Lower lobe of right lung (tissue), 2 donors: ENCODE measurements at places on chromosomes 2 and 18. TPM values are rescaled to one million over a fixed set of nuclear protein-coding genes. Genes with fewer than 3 reads are reported as not detected.

DNA sequence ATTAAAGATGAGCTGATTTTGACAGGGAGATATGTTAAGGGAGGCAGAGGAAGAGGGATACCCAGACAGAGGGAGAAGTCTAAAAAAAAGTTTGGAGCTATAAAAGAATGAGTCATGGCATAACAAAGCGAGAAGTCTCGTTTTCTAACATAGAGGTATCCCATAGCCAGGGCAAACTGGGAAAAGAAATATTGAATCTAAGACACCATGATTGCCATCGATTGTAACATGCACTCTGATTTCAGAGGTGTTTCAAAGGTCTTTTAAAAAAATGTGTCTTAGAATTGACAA is 110.7 kb downstream of the MDH1 start:
- DNase-seq: no peak

- DNase-seq: no peak
Observed at GRCh38 chr18:7848054-7848412, 280.9 kb downstream of the PTPRM start.

DNA sequence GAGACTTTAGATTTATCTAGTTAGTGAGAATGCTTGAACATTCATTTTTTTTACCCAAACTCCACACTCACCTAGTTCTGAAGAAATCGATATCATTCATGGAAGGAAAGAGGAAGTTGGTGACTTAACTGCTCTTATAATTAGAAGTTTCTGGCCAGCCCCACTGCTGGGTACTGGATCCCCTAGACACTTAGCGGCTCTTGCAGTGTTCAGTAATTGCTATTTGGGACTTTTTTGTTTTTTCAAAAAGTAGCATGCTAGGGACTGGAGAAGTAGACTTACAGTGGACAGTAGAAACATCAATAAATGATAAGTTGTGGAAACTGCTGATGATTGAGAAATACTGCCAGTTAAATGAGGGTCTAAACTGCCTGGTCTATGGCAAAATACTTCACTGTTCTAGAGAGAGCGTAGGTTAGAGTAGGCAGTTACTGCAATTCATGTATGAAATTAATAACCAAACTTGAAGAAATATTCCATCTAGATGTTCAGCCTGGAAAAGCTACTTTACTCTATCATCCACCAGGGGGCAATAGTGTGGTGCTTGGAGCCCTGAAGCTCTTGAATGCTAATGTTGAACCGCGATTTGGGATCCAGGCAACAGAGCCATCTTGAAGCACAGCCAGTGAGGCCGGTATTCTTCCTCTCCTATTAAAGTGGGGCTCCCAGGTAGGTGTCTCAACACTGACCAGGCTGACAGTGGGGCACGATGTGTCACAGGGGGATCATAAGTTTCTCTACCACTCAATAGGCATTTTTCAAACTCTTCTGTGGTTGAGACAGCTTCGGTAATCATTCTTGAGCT is 146.1 kb upstream of the SESTD1 start:
- DNase-seq: no peak

DNA sequence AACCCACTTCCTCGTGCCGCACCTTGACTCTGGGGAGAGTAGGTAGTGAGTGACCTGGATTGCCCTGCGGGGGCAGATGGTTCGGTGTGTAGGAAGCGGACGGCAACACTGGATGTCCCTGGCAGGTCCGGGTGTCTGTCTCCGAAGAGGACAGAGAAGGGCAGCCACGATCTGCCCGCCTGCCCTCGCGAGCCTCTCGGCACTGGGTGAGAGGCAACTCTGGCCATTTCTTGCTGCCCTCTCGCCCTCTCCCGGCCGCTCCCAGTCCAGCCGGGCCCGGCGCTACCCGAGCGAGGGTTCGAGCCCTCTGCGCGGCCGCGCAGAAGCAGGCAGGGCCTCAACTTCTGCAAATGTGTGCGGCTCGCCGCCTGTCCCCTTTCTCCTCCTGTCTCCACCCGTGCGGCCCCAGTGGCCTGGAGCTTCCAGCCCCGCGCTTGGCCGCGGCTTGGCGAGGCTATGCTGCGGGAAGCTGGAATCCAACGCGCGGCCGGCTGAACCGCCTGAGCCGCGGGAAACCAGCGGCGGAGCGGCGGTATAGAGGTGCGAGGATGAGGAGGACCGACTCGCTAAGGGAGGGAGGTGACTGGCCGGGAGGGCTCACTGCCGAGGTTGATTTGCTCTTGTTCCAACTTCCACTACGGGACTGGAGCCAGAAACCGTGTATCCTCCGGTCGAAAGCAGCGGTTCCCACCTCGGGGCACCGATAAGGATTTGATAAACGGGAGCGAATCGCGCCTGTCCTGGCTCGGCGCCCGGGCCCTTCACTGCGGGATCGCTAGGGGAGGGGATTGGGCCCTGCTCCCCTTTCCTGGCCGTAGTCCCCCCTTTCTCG is 1.5 kb downstream of the EPAS1 start:
- peak; percentile 78 for DNase-seq

- DNase-seq: no peak
Observed at GRCh38 chr2:113216891-113217454, 43.2 kb downstream of the PSD4 start.

GRCh38 chr2:64289251-64289650 is 145.0 kb upstream of the PELI1 start:
- DNase-seq: no peak

DNA sequence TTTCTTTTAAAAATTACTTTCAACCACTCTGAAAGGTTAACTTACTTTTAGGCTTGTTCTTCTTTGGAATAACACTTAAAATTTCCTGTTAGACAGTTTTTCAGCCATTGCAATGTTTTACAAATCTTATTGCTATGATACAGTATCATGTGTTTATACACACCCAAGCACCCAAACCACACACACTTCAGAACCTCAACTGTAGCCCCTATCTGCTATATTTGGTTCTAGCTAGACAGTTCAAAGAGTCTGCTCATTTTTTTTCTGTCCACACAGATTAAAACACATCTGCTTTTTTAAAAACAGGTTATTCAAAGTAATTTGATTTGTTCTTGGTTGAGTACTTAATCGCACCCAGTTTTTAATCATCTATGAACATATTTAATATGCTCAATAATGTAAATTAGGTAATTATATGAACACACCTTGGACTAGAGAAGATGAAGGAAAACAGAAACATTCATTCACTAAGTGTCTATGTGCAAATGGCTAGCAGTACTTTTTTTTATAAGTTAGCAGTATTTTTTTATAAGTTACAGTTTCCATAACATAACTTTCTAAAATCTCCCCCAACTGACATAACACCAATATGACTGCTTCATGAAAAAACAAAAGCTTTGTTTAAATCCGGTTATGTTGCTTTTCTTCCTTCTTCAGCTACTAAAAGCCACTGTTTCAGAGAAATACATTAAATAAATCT is 17.6 kb downstream of the FBXO11 start:
- DNase-seq: no peak

DNA sequence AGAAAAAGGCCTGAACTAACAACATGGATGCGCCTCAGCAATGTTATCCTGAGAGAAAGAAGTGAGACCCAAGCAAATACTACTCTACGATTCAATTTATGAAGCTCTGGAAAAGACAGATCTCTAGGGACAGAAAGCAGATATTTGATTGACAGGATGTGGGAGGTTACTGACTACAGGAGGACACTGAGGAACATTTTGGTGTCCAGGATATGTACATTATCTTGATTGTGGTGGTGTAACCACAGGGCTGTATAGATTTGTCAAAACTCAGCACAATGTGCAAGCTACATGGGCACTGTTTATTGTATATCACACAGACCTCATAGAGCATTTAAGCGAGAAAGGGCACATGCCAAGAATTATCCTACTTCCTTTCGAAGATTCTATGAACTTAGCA is 219.8 kb downstream of the PTGR3 start:
- DNase-seq: no peak

DNA sequence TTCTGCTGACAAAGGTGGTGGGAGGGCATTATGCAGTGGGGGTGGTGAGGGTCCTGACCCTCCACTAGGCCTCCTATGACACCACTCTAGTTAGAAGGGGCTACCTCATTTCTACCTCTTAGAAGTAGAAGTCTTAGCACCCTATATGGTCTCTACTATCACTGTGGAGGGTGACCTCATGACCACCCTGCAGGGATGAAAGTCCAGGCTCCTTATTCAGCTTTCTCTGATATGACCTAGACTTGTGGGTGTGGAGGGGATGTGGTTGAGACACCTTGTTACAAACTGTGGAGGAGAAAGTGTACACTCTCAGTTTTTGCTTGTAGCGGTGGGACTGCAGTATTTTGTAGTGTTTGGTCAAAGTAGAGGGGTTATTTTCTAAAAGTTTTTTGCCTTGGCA is 18.6 kb downstream of the TMEM182 start:
- no peak for DNase-seq

NGEF gene
- total RNA-seq: 1.7 TPM

NLRC4 gene
- total RNA-seq: 24.4 TPM
